ENCODE measurements at places on chromosomes 6 and 20. TPM values are rescaled to one million over a fixed set of nuclear protein-coding genes. Genes with fewer than 3 reads are reported as not detected.

DNA sequence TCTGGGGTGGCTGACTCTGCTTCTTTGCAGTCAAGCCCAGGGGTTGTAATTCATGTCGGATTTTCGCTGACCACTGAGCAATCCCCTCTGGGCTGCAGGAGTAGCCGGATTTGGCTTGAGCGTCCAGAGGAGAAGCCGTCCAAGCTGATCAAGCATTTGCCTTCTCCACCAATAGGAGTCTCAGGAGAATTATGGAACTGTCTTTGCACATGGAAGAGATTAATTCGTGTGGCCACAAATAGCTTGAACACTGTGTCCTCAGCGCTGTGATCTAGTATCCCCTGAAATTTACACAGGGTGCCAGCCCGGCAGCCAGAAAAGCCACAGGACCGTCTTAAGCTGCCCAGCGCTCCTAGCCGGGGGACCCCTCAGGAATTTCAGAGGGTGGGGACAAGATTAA lies 37.1 kb downstream of the EYA2 start:
- no peak for DNase-seq

DNA sequence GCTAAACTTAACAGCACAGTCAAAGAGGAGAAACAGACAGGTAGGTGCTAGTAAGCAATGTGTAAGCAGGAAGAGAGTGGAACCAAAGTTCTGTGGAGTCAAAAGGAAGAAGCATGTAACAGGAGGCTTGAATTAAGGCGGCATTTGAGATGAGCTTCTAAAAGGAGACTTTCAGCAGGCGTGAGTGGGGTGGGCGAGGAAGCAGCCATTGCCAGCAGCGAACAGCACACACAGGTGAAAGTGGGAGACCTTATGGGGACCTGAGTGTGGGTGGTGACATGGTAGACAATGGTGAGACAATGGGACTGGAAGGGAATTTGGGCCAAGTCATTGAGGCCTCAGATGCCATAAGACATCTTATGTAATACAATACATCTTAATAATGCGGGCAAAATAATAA lies 195.0 kb downstream of the PAX1 start:
- no peak for DNase-seq

- DNase-seq, result peak; percentile 72
Measured at GRCh38 chr6:111992851-111993250, 61.1 kb upstream of the CCN6 start.

DNA sequence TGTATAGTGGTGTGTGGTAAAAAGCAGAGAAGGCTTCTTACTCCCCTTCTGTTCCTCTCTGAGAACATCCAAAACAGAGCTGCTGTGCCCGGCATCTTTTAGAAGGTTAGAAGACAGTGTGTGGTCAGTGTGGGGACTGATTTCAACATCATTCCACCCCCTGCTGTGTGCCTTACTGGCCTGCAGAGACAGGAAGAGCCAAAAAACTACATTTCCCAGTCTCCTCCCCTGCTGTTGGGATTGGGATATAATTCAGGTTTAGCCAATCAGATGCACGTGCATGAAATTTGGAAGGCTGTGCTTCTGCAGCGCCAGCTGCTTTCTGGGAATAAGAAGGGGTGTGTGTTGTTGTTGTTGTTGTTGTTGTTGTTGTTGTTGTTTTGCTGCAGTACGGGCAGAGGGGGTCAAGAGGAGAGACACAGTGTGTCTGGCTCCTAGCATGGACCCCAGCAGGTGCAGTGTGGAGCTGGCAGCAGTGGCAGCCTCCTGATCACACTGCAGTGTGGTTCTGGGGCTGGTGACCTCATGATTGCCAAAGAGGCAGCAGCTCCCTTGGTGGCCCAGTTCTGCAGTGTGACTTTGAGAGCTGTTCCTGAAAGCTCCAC lies 74.7 kb downstream of the MRPL14 start:
- DNase-seq, result no peak

DNA sequence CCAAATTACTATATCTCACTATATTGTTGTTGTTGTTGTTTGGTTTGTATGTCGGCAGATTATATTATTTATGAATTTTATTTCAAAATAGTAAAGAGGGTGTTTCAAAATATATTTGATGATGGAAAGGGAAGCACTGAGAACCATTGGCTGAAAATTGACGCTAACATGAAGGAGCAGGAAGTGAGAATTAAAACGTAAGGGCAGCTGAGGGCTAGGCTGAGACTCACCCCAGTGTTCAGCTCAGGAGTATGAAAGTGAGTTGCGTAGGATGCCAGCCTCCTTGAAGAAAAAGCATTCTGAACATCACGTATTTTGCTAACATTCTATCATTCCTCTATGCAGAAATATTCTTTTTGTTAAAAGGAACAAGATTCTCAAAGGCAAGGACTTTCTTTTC lies 10.7 kb upstream of the IPCEF1 start:
- DNase-seq, result no peak

DNA sequence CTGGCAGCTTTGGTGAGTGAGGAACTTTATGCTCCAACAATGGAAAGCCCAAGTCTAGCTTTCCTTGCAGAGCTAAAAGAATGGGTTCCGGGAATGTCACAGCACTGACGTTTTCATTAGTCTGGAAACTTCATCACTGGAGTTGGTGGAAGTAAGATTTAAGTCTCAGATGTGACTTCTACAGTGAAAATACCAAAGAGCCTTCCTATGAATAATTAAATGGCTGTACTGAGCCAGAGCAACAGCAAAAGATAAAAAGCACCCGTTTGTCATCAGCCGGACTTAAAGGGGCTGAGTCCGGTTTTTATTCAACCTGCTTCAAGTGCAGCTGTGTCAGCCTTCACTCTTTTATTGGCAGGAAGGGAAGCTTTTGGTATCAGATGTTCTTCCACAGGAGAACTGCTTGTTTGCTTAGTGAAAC lies 46.5 kb upstream of the SHLD1 start:
- no peak for DNase-seq

DNA sequence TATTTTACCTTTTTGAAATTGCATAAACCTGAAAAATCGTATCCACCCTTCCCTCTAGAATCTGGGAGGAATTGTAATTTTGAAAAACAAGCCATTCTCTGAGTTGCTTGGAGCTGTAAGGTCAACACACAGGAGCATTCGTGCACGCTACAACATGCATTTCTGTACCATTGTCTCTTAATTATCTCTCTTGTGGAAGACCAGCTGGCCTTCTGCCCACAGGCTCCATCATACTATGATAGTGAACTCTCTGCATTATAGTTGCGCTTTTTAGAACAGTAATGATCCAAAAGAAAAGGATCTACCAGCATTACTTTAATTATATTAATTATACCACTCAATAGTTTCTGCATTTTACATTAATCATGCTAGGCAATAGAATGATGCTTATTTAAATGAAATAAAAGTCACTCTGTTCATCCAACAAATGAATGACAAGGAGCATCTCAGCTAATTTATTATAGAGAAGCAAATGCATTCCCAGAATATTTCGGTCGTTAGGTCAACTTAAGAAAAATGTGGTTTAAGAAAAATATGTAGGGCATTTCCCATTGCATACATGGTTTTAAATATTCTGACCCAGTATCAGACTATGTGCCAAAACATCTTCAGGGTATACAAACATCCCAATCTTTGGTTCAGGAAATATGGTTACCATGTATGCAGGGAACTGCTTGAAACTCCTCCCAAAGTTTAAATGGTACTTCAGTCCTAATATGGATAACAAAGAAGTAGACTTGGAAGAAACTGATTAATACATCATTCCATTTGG lies 263.5 kb downstream of the TFAP2A start:
- no peak for DNase-seq

DNA sequence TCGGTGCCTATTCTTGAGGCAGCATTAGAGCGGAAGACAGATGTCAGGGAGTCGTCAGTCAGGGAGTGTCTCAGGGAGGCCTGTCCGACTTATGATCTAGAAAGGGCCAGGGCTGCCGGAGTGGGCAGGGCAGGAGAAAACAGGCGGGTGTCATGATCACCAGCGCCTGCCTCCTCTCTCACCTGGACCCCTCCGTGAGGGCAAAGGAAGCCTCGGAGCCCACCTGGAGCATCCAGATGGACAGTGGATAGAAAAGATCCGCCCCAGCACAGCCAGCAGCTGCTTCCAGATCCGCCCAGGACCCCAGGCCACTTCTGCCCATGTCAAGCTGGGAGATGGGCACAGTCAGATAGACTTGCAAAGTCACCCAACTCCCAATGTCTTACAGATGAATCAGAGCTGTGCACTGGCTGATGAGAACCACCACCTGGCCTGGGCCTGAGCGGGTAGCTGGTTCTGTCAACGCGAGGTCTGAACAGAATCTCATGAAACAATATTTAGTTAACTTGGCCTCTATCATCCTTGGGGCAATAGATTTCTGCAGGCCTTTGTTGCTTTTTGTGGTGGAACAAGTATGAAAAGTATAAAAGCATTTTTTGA lies 22.2 kb downstream of the PSMG4 start:
- no peak for DNase-seq

- no peak for DNase-seq
Measured at GRCh38 chr20:25280051-25280573, 32.2 kb downstream of the PYGB start.

- DNase-seq, result no peak
Measured at GRCh38 chr6:166308033-166308768, at the start of gene PRR18. Gene PRR18, minus strand, starts transcription at chr6:166308392. Its CDS starts 250 bp downstream, at chr6:166308142.

DNA sequence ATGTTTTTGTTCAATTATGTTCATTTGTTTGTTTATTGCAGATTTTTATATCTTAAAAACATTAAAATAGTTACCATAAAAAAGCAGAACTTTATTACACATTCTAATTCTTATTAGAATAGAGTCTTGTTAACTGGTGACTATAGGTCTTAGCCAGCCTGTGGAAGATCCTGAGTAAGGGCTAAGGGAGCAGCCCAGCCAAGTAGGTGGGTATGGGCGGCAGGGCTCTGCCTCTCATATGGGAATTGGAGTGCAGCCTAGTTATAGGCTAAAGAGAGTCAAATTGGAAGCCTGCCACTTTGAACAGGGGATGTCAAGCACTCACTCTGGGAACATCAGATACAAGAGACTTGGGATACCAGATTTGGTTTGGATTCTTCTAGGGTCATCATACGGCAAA lies 10.5 kb upstream of the HSF2 start:
- DNase-seq, result no peak

- DNase-seq, result no peak
Measured at GRCh38 chr6:8499540-8499939, 64.2 kb upstream of the SLC35B3 start.

DNA sequence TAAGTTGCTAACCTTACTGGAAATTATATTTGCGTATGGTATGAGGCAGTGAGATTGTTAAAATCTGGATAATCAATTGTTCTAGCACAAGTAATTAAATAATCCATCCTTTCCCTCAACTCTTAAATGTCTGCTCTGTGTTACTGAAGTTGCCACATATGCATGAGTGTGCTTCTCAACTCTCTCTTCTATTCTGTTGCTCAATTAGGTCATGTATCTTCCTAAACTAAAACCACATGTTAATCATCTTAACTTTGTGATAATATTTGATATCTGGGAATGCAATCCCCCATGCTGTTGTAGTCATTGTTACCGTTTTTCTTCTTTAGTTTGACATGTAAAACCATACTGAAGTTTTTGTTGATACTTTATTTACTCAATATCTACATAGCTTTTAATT lies 63.5 kb upstream of the STMND1 start:
- no peak for DNase-seq

GRCh38 chr20:59933296-59933848 lies at the start of gene SYCP2:
Gene SYCP2, minus strand, starts transcription at chr20:59933637. Its CDS starts 11,224 bp downstream, at chr20:59922413.
- DNase-seq, result peak; percentile 80

GRCh38 chr20:10488534-10488933 lies 53.4 kb downstream of the SLX4IP start:
- DNase-seq, result no peak

- DNase-seq, result no peak
Measured at GRCh38 chr6:93104195-93104817, 315.1 kb downstream of the EPHA7 start.

DNA sequence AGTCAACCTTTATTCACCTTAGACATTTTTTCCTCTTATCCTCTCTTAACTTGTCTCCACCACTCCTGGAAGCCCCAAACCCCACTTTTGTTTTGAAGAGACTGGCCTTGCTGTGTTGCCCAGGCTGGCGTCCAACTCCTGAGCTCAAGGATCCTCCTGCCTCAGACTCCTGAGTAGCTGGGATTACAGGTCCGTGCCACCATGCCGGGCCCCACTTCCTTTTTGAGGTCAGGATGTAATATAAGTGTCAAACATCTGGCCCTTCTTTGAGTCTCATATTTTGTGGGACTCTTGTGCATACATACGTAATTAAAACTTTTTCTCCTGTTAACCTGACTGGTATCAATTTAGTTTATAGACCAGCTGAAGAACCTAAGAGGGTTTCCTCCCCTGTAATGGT lies 1.4 kb upstream of the CDK19 start:
- peak; percentile 66 for DNase-seq

The OPRM1 gene
- not detected for total RNA-seq

The FAM209B gene
- 1.7 TPM for total RNA-seq

The NOX3 gene
- total RNA-seq, result not detected

The TUBB2B gene
- not detected for total RNA-seq

The NRSN1 gene
- total RNA-seq, result not detected

Data from activated CD8-positive, alpha-beta memory T cell treated with anti-CD3 and anti-CD28 coated beads, Interleukin-2, amount 10 ng/mL, durations not matched to agents 7 days and 5 days (primary cell).